ENCODE measurements at places on chromosomes 5 and 9.
A peak's percentile ranks its signal among the peaks of the same experiment; 100 is the strongest.

GRCh38 chr9:30851600-30851999 is 1532.8 kb upstream of the ACO1 start:
- no peak for DNase-seq

DNA sequence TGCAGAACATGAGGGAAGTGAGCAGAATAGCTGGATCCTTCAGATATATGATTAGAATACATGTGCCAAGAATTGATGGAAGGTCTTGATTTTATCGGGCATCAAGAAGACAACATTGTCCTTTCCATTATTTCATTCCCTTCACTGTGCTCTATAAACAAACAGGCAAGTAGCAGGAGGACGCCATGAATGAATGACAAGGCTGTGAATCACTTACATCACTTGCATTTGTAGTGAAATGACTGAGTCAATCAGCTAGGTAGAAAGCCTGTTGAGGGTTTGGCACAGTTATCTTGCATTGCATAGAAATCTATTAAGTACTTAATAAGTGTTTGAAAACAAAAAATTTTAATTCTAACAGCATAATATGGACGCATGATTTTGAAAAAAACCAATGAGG is 548.8 kb upstream of the IZUMO3 start:
- DNase-seq, result no peak

- DNase-seq, result no peak
Observed at GRCh38 chr9:656926-657568, 184.4 kb upstream of the DMRT1 start.

GRCh38 chr9:33795281-33795680 is at the start of gene PRSS3:
Gene PRSS3, plus strand, starts transcription at chr9:33795561. Its CDS starts 13 bp downstream, at chr9:33795574.
- no peak for DNase-seq

- no peak for DNase-seq
Observed at GRCh38 chr5:72822944-72823343, 6.5 kb downstream of the TNPO1 start.

- no peak for DNase-seq
Observed at GRCh38 chr9:21333226-21333625, 2.0 kb downstream of the KLHL9 start.

GRCh38 chr5:66994790-66995189 is 201.8 kb downstream of the CD180 start:
- no peak for DNase-seq

GRCh38 chr9:34633851-34634550 is 3.6 kb downstream of the SIGMAR1 start:
- peak; percentile 76 for DNase-seq

DNA sequence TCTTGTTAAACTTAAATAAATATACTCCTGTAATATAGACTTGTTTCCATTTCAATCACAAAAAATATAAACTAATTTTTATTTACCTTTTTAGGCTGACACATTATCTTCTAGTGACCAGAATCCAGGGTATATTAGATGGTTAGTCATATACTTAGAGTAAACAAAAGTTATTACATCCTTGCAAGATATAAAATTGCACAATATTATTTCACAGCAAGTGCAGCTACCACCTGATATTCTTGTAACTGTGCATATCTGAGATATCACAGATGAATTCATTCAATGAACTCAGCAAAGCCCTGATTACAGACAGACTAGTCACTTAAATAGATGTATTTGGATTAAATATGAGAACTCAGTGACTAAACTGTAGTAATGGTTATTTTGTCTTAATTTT is 25.6 kb upstream of the ARRDC3 start:
- DNase-seq, result no peak

GRCh38 chr5:92969781-92970237 is 611.2 kb downstream of the NR2F1-AS1 start:
- no peak for DNase-seq

- no peak for DNase-seq
Observed at GRCh38 chr5:143068712-143069111, 298.5 kb downstream of the ARHGAP26 start.

DNA sequence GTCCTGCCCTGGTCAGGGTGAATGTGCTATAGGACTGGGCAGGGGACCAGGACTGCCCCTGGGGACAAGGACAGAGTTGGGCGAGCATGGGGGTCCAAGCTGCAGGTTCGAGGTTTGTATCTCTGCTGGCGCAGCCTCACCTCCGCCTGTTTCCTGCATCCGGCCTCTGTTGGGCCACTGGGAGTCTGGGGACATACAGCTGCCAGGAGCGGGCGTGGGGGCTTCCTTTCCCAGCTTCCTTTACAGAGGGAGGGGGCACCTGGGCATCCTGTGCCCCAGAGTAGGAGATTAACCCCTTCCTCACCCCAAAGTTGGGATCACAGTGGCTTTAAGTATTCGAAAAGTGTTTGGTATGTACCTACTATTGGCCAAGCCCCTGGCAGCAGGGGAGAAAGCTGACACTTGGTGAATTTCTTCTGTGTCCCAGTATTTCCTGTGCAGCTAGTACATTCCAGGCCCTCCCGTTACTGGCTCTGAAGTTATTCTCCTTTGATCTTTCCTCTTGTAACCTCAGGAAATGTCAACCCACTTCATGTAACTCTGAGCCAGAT is 19.0 kb downstream of the OLFML2A start:
- no peak for DNase-seq

GRCh38 chr5:111892949-111893348 is 136.0 kb upstream of the NREP start:
- DNase-seq, result no peak

DNA sequence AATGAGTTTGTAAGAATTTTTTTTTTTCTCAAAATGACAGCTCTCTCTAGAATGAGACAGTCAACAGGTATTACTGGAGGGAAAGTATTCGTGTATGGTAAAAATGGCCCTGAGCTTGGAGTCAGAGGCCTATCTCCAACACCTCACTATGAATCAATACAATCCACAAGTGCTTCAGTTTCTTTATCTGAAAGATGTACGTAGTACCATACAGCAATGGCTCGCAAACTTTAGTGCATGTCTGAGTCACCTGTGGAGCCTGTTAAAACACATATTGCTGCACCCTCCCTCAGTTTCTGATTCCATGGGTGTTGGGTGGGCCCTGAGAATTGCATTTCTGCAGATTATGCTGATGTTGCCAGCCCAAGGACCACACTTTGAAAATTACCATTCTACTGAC is 44.6 kb downstream of the DMRT2 start:
- no peak for DNase-seq

GRCh38 chr5:74953937-74954720 is 87.9 kb upstream of the FAM169A start:
- no peak for DNase-seq

- DNase-seq, result no peak
Observed at GRCh38 chr5:106976363-106976762, 694.4 kb downstream of the EFNA5 start.

- DNase-seq, result no peak
Observed at GRCh38 chr5:90563108-90563507, 4.5 kb downstream of the ADGRV1 start.

DNA sequence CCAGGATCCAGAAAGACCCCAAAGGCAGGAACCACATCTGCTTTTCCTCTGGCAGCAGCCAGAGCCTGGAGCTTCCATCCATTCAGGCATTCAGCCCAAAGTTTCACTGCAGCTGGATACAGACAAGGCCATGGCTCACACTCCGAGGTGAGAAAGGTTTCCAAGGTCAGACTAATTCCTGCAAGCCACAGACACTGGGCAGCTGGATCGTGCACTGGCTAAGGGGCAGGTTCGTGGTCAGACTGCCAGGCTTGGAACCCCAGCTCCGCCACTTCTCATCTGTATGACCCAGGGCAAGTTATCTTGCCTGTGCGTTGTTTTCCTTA is 36.9 kb downstream of the SPOCK1 start:
- DNase-seq, result no peak

DNA sequence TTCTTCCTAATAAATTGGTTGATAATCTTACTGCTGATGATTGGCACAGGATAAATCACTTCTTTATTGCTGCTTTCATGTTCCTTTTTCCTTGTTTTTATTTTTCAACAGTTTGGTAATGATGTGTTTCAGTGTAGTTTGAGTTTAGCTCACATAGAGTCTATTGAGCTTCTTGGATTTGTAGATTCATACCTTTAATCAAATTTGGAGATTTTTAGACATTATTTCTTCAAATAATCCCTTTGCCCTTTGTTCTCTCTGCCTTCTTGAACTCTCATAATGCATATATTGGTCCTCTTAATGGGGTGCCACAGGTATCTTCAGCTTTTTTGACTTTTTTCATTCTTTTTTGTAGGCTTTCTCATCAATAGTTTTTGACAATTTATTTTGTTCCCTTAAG is 275.3 kb downstream of the TLE4 start:
- no peak for DNase-seq

GRCh38 chr9:14220256-14220655 is 93.7 kb downstream of the NFIB start:
- DNase-seq, result no peak

- DNase-seq, result no peak
Observed at GRCh38 chr5:111548348-111548950, 36.1 kb upstream of the STARD4 start.

DNA sequence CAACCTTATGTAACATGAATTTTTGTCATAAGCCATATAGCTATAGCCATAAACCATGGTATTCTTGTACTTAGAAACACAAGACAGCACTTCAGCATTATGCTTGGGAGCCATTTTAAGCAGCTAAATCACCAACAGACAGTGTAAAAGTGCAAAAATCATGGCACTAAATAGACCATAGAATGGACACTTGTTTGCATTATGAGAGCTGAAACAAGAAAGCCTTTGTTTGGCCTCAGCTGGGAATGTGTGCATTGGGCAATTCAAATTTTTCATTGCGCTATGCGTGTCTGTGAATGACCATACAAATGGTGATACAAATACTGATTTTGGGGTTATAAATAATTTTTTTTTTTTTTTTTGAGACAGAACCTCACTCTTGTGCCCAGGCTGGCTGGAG is 23.7 kb downstream of the KDM4C start:
- DNase-seq, result no peak

All from stimulated activated CD4-positive, alpha-beta T cell treated with anti-CD3 and anti-CD28 coated beads, Interleukin-4, amount 100 ng/mL, for 1 hour (primary cell).